ENCODE measurements at places on chromosomes 12 and 14.

DNA sequence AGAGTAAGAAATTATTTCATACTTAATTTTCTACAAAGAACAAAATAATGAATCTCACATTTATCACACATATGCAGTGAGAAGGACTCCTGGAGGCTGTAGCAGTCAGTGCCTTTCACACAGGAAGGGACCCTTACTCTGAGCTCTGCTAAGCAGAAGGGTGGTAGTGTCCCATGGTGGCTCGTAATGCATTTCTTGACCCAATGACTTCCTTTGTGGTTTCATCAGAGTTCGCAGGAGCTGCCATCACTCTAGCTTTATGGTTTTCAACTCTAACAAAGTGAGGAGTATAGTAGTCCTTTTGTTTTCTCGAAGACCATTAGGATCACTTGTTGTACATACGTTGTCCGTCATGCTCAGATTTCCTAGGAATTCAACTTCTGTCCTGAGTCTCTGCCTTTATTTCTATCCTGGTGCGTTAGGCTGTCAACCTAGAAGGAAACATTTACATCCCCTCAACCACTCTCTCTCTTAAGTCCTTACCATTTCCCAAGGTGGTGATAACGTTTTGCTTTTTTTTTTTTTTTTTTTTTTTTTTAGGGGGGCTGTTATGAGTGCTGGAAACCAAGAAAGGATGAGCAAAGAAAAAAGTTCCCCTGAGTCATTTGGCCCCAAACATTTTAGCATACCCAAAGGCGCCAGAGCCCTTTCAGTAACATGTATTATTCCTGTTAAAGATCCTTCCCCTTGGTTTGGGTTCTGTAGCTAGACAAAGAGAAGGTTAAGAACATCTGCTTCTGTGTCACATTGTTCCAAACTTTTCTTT lies 37.2 kb downstream of the GABARAPL1 start:
- no peak for DNase-seq

DNA sequence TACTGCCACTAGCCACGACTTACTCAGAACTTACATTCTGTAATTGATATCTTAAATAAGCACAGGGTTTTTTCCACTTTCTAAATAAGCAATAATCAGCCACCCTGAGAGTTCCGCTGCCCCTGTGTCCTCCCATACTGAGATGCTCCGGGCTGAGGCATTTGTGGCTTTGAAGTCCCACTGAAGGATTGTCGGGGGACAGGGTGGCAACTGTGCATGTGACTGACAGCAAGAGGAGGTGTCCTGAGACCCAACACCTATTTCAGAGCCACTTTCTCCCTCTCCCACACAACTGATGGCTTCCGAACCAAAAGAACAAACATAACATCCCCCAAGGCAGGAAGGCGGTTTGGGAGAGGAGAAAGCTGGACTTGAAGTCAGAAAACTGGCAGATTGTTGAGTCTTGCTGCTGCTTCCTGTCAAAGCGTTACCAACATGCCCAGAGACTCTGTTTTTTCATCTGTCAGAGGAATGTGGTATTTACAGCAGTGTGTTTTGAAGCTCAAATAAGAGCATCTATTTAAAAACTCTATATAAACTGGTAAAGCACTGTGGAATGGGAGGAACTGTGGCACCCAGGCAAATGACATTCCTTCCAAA lies 157.9 kb upstream of the FKBP4 start:
- DNase-seq, result no peak

DNA sequence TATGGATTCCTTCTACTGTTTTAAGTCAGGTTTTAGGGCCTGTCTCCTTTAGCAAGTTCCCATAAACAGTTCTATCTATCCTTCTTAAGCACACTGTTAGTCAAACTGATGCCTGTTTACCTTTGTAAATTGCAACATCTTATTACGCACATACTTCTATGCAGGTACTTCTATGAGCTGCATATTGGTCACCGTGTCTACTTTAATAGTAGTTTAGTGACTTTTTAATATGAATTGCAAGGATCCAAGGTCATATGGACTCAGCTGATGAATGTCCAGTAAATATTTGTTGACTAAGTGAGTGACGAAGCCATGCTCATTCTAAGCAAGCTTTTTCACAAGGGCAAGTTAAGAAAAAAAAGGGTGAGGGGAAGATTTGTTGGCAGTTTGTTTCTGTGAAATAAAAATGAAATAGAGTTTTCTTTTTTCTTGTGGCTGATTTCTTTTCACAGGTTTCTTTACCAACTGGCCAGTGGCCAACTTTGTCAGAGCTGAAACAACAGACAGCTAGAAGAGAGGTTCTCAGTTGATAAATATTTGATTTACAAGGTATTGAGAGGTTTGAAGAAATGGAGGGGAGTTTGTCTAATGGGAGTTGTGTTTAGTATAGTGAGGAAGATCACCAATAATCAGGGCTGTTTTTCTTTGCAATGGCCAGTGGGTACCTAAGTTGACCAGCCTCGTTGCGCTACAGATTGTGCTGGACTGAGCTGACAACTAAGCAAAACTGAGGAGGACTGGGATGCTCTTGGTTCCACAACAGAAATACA lies 141.1 kb downstream of the SLC15A5 start:
- no peak for DNase-seq

GRCh38 chr12:49964849-49965624 lies 3.4 kb downstream of the AQP5 start:
- DNase-seq, result no peak
